A673 (cell line): ENCODE measurements at places on chromosomes 2 and 18.

DNA sequence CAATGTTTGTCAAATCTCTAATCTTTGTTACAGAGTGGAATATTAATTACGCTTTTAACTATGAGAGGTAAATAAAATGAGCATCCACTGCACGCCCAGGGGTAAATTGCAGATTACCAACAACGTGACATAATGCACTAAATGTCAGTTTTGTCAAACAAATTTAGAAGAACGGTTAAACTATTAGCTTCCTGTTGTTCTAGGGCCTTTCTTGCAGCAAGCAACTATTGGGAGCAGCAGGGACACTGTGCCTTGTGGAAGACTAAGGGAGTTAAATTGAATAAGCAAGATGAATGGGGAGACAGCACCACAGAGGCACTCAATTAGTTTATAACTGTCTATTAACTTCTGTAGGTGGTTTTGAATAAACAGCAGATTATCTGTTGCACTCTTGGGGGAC lies 391.0 kb upstream of the RAB12 start:
- no peak for DNase-seq

- DNase-seq: peak; percentile 76
Measured at GRCh38 chr18:58584200-58585127, 44.4 kb downstream of the ALPK2 start.

- peak; percentile 75 for DNase-seq
Measured at GRCh38 chr18:5295231-5295920, at the start of gene ZBTB14. TSS of gene ZBTB14 (minus strand) at chr18:5295726. CDS start at chr18:5293246, 2,480 bp downstream.

- DNase-seq: no peak
Measured at GRCh38 chr2:81403508-81403907, 1099.0 kb upstream of the LRRTM1 start.

DNA sequence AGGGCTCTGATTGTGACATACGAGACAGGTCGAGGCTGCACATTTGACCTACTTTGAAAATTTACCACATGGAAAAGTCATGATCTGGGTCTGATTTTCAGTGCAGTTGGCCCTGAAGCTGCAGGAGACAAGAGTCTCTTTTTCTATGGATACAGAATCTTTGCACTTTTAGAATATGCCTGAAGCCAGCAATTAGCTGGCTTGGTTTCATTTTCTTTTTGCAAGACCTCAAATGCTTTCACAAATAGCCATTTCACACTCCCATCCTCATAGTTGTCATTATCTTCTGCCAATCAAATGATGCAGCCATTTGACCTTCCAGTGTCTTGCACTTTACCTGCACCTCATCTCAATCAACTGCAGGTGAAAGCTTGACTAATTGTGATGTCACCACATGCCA lies 59.0 kb downstream of the GPR39 start:
- no peak for DNase-seq

DNA sequence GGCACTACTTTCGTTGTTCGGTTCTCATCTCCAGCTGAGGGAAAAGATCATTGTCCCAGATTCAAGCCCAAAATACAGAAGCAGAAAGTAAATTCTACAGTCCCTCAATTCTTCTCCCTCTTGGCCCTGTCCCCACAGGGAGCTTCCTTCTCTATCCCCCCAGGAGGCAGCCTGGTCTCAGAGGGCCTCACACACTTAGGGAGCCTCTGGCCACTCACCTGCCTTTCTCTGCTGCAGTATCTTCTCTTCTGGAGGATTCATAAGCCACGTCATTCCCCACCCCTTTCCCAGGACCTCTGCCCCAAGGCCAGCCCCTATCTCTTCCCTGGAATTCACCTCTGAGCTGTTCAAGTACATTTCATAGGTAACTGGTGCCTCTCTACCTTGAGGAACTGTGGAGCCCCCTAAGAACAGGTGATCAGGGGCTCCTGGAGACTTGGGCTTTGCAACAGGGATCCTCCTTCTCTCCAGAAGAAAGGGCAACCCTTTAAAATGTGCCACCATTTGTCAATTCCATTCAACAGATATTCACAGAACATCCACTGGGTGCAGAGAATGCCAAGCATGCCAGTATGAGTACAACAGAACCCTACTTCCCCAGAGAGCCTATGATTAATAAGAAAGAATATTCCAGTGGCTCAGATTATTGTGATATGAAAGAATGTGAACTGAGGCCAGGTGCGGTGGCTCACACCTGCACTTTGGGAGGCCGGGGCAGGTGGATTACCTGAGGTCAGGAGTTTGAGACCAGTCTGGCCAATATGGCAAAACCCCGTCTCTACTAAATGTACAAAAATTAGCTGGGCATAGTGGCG lies 72.9 kb downstream of the CIB4 start:
- DNase-seq: no peak

- no peak for DNase-seq
Measured at GRCh38 chr18:48028696-48029095, 98.2 kb upstream of the SMAD2 start.

DNA sequence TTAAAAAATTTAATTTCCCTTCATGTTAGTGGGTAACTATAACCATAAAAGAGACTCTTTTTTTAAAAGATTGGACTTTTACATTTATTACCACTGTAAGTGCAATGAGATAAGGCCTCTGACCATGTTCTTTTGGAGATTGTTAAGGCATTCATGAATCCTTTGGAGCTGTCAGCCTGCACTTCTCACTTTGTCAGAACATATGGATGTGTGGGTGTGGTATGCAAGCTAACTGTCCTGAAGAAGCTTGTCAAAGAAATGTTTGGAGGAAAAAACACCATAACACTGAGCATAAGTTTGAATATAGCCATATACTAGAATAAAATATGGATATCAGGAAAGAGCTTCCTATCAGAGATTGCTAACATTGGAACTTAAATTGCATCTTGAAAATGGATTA lies 754.1 kb downstream of the DPP10 start:
- DNase-seq: no peak

DNA sequence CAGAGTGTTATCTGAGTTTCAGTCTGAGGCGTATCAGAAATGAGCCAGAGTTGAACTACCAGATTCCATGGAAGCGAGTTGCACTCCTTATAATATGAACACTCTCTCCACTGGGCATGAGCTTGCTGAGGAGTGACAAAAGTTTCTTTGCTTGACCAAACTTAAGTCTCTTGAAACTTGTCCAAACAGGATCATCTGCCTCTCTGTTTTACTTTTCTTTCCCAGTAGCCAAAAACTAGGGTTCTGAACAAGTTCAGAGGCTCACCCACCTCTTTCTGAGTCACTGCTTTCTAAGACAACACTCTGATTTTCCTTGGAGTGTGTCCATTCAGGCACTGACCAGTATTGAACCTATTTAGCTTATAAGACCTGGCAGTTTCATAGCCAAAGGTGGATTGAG lies 233.2 kb upstream of the TCF4 start:
- no peak for DNase-seq
